ENCODE measurements at places on chromosomes 11 and 22.

- DNase-seq: no peak
Observed at GRCh38 chr11:72048766-72049460, 31.4 kb downstream of the NUMA1 start.

- no peak for DNase-seq
Observed at GRCh38 chr22:23678133-23678532, 12.7 kb upstream of the RGL4 start.

- no peak for DNase-seq
Observed at GRCh38 chr11:121555121-121555520, 102.4 kb upstream of the SORL1-AS1 start.

- DNase-seq: no peak
Observed at GRCh38 chr11:126403658-126404057, 48.2 kb downstream of the ST3GAL4 start.

- no peak for DNase-seq
Observed at GRCh38 chr11:8789864-8790263, 107.3 kb downstream of the RPL27A start.
